ENCODE measurements at places on chromosomes 7 and 10. TPM values are rescaled to one million over a fixed set of nuclear protein-coding genes. Genes with fewer than 3 reads are reported as not detected.

DNA sequence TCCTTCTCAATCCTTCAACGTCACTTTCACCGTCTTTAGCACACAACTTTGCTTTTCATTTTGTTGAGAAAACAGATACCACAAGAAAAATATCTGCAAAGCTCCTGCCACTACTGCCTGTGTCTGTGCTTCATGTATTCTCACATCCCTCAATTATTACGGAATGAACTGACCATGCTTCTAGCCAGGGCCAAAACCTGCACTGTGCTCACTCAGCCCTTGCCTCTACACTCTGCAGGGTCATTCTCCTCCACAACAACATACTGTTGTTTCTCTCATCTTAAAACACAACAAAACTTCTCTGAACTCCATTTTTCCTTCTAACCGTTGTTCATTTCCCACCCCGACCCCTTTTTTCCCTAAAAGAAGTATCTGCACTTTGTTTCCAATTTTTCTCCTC lies 29.5 kb downstream of the BMPR1A start:
- no peak for DNase-seq
- no peaks in the 10 kb centered on the region for H3K27me3 ChIP-seq
- H3K27ac ChIP-seq: no peak overlapping the region
- H3K36me3 ChIP-seq: no peaks in the 10 kb centered on the region
- peaks cover 5% of the 10 kb centered on the region for H3K4me1 ChIP-seq

DNA sequence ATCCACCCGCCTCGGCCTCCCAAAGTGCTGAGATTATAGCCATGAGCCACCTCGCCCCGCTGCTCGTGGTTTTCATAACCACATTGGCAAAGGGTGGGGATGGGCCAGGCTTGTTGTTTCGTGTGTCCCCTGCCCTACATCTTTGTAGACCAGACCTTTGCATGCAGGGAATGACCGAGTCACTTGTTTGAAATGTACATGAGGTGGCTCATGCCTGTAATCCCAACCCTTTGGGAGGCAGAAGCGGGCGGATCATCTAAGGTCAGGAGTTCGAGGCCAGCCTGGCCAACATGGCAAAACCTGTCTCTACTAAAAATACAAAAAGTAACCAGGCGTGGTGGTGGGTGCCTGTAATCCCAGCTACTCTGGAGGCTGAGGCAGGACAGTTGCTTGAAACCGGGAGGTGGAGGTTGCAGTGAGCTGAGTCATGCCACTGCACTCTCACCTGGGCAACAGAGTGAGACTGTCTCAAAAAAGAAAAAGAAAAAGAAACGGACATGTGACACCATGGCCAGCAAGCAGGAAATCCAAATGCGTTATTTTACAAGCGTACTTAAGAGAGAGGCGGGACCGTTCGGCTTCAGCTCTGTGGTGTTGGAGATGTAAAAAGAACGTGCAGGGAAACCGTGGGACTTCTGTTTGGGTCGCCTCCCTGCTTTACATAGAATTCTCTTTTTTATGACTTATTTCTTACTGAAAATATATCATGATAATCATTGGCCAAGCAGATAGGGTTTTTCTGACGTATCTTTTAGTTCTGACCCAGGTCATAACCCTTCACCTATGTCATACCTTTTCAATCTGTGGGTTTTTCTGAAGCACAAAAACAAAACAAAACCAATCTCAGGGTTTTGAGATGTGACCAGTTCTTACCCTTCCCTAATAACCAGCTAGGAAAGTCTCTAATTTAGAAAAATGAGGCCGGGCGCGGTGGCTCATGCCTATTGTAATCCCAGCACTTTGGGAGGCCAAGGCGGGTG lies 45.1 kb downstream of the WIPI2 start:
- peaks cover 4% of the 10 kb centered on the region for H3K36me3 ChIP-seq
- no peak overlapping the region for H3K4me3 ChIP-seq
- peaks cover 4% of the 10 kb centered on the region for H3K4me1 ChIP-seq
- H3K27me3 ChIP-seq: peaks cover 7% of the 10 kb centered on the region
- DNase-seq: no peak
- no peak overlapping the region for H3K27ac ChIP-seq

DNA sequence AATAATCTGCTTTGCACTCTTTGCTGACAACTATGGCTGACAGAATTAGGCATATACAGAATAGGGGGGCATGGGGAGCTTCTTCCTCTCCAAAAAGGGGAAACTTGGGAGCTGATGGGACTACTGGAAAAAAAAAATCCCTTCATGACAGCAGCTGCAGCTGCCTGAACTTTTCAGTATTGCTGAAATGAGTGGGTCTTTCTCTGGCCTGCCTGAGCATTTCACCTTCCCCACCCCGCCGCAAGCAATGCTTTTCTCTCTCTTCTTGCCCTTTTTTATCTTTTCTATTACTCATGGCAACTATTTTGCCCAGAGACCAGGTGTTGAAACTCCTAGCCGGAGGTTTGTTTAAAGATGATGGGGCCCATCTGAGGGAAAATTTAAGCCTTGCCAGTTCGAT lies 244.9 kb downstream of the SEMA3D start:
- H3K36me3 ChIP-seq: peaks cover 3% of the 10 kb centered on the region
- no peaks in the 10 kb centered on the region for H3K4me1 ChIP-seq

DNA sequence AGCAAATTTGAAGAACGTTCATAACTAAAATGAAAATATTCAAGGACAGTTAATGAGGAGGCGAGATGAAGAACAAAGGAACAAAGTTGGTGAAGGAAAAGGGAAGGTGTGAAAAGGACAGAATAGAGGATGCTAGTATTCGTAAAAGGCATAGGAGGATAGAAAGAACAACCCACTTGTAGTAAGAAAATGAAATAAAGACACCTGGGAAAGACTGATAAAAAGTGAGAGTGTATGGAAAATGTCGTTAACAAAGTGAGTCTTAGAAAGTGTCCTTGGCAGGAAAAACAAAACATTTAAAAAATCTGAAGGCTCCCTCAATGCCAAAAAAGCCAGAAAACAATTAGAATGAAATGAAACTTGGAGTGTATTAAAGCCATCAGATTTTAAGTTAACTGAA lies 29.6 kb upstream of the ZC3HAV1 start:
- no peaks in the 10 kb centered on the region for H3K36me3 ChIP-seq
- no peak for DNase-seq
- H3K4me3 ChIP-seq: no peak overlapping the region
- no peaks in the 10 kb centered on the region for H3K4me1 ChIP-seq
- no peak overlapping the region for H3K27ac ChIP-seq

DNA sequence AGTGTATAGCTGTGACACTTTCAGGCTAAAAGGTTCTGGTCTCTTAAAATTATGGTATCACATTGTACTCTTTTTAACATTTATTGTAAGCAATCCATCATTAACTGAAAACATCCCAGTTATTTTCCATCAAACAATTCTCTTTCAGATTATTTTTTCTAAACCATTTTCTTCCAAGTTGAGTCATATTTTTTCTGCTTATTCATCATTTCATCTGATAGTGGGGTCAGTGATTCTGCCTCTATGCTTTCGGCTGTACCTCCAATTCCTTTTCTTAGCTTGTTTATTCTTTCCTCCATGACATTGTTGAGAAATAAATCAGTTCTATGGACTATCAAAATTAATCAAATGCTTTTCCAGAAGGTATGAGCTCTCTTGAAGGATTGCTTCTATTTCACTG lies 609 bp upstream of the PNLIP start:
- H3K27ac ChIP-seq: no peak overlapping the region
- H3K27me3 ChIP-seq: no peaks in the 10 kb centered on the region
- no peaks in the 10 kb centered on the region for H3K4me1 ChIP-seq
- no peak overlapping the region for H3K4me3 ChIP-seq

- H3K27me3 ChIP-seq: peaks cover 7% of the 10 kb centered on the region
- H3K4me3 ChIP-seq: no peak overlapping the region
- H3K27ac ChIP-seq: no peak overlapping the region
- DNase-seq: no peak
Observed at GRCh38 chr10:30366829-30367228, 17.8 kb upstream of the MTPAP start.

- DNase-seq: no peak
- H3K4me3 ChIP-seq: no peak overlapping the region
- H3K27ac ChIP-seq: no peak overlapping the region
- H3K27me3 ChIP-seq: peaks cover 10% of the 10 kb centered on the region
- no peaks in the 10 kb centered on the region for H3K4me1 ChIP-seq
Observed at GRCh38 chr7:100811480-100811879, 15.8 kb downstream of the EPHB4 start.

The CNTNAP2 gene
- 25.8 TPM for total RNA-seq

- H3K4me3 ChIP-seq: no peak overlapping the region
- H3K4me1 ChIP-seq: peaks cover 4% of the 10 kb centered on the region
- H3K27ac ChIP-seq: no peak overlapping the region
- no peak for DNase-seq
- no peaks in the 10 kb centered on the region for H3K36me3 ChIP-seq
Observed at GRCh38 chr10:22779331-22780019, 65.1 kb upstream of the PIP4K2A start.

GRCh38 chr10:78754269-78755062 lies 314.3 kb upstream of the ZMIZ1 start:
- peaks cover 5% of the 10 kb centered on the region for H3K27me3 ChIP-seq
- DNase-seq: no peak
- peak overlapping the region; percentile 17 for H3K4me3 ChIP-seq
- peaks cover 24% of the 10 kb centered on the region for H3K4me1 ChIP-seq

- no peaks in the 10 kb centered on the region for H3K27me3 ChIP-seq
- no peak overlapping the region for H3K27ac ChIP-seq
- no peak overlapping the region for H3K4me3 ChIP-seq
- no peaks in the 10 kb centered on the region for H3K36me3 ChIP-seq
Observed at GRCh38 chr10:102211615-102212299, 14.3 kb upstream of the ELOVL3 start.

DNA sequence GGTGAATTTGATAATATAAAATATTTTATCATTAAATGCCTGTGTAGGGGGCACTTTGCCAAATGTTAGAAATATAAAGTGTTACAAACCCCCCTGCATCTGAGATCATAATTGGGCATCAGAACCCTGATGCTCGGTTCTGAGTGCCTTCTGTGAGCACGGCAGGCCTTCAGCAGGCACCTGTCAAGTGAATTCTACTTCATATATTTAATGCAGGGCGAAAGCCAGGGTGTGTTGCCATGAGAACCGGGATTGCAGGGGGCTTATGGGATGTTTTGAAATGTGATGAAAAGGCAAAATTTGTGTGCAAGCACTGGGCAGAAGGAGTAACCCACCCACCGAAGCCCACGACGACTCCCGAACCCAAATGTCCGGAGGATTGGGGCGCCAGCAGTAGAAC lies 57.2 kb downstream of the MRC1 start:
- DNase-seq: no peak
- H3K4me1 ChIP-seq: no peaks in the 10 kb centered on the region

The ZDHHC6 gene
- total RNA-seq: 33.0 TPM

Data from glutamatergic neuron (in vitro differentiated cells).